Activated naive CD8-positive, alpha-beta T cell treated with anti-CD3 and anti-CD28 coated beads for 36 hours (primary cell): ENCODE measurements at places on chromosomes 4 and X. TPM values are rescaled to one million over a fixed set of nuclear protein-coding genes. Genes with fewer than 3 reads are reported as not detected.

Gene DDX3X
- total RNA-seq: 291 TPM

Gene CCNA2
- 128 TPM for total RNA-seq

Gene PRR32
- total RNA-seq: not detected

Gene LGI2
- not detected for total RNA-seq

Gene TMEM154
- 18.3 TPM for total RNA-seq

Gene SLITRK2
- not detected for total RNA-seq

Gene SOWAHD
- total RNA-seq: 0.14 TPM

Gene RTL5
- total RNA-seq: 0.08 TPM

Gene PLP1
- not detected for total RNA-seq

Gene TEX13D
- 0.22 TPM for total RNA-seq
